ELF-1 (cell line): ENCODE measurements at places on chromosomes 7 and 10.

DNA sequence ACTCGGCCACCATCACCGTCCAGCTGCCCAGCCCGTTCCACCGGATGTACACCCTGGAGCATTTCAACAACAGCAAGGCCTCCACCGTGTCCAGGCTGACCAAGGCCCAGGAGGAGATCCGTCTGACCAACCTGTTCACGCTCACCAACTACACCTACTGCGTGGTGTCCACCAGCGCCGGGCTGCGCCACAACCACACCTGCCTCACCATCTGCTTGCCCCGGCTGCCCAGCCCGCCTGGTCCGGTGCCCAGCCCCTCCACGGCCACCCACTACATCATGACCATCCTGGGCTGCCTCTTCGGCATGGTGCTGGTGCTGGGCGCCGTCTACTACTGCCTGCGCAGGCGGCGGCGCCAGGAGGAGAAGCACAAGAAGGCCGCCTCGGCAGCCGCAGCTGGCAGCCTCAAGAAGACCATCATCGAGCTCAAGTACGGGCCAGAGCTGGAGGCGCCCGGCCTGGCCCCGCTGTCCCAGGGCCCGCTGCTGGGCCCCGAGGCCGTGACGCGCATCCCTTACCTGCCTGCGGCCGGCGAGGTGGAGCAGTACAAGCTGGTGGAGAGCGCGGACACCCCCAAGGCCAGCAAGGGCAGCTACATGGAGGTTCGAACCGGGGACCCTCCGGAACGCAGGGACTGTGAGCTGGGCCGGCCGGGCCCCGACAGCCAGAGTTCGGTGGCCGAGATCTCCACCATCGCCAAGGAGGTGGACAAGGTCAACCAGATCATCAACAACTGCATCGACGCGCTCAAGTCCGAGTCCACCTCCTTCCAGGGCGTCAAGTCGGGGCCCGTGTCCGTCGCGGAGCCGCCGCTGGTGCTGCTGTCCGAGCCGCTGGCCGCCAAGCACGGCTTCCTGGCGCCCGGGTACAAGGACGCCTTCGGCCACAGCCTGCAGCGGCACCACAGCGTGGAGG lies 75.8 kb downstream of the ELFN1 start:
- no peak for DNase-seq

GRCh38 chr7:137295739-137296324 lies 47.7 kb downstream of the PTN start:
- DNase-seq, result no peak

GRCh38 chr10:93464776-93465388 lies 17.3 kb downstream of the MYOF start:
- no peak for DNase-seq

DNA sequence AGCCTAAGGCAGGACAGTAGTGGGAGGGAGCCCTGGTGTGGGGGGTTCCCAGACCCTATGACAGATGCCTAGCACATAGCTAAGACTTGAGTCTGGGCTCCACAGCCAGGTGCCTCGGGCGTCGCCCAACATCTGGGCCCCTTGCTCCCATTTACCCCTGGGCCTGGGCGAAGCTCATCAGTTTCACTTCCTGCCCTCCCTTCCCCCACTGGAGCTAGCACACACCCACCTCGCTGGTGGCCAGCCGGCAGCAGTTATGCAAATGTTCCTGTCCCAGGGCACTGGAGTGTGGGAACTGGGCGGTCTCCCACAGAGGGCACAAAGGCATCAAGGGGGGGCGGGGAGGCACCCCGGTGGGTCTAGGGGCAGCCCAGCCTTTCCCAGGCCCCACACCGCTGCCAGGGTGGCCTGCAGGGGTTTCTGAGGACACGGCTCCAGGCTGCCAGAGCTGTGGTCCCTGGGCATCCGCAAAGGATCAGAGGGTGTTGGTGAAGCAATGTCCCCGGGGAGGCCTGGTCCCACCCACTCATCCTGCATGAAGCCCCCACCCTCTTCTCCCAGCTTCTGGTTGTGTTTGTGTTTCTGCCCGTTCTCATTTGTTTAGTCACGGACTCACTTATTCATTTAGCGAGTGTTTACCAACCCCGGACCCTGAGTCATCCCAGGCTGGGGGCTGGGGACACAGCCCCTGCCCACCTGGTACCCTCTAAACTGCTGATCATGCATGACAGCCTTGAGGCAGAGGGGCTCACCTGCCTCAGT lies 20.4 kb downstream of the SH2B2 start:
- DNase-seq, result peak; percentile 84

DNA sequence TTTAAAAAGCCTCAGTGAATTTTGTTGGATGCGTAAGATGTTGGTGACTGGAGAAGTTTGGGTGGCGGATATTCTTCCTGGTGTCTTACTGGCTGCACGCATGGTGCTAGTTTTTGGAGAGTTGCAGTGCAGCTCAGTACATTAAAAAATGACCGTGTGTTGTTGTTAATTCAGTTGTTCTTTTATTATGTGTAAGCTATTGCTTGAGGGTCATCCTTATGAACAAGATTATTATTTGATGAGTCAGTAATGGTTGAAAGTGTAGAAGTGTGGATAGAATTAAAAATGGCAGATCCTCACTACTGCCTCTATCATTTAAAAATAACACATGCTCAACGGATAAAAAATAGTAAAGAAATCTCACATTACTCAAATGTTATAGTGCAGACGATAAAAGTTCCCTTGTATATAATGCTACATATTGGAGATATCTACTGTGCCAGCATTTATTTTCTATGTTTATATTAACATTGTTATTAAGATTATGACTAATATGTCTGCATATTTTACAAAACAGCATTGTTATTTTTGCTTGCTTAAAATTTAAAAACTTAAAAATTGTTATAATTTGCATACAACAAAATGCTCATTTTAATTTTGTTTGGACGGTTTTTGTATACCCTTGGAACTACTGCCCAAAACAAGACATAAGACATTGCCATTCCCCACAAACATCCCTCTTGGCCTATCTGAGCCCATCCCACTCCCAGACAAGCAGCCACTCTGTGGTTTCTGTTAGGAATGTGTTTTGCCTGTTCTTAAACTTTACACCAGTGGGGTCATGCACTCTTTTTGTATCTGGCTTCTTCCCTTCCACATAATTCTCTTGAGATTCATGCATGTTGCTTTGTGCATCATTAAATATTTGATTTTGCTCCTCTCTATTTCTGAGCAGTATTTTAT lies 142.0 kb downstream of the DOCK1 start:
- DNase-seq, result no peak
